Forelimb muscle (tissue), 1 donor: ENCODE measurements at places on chromosomes 5 and 9. TPM values are rescaled to one million over a fixed set of nuclear protein-coding genes. Genes with fewer than 3 reads are reported as not detected.

Gene PCDHGA4
- polyA plus RNA-seq = 1.0 TPM

Gene PCDHA3
- 0.14 TPM for polyA plus RNA-seq

Gene ENHO
- 3.4 TPM for polyA plus RNA-seq

Gene SLC34A3
- 1.5 TPM for polyA plus RNA-seq

Gene LAMC3
- 1.9 TPM for polyA plus RNA-seq

Gene SGTB
- 7.6 TPM for polyA plus RNA-seq
